ENCODE measurements at places on chromosomes 7 and 10.

DNA sequence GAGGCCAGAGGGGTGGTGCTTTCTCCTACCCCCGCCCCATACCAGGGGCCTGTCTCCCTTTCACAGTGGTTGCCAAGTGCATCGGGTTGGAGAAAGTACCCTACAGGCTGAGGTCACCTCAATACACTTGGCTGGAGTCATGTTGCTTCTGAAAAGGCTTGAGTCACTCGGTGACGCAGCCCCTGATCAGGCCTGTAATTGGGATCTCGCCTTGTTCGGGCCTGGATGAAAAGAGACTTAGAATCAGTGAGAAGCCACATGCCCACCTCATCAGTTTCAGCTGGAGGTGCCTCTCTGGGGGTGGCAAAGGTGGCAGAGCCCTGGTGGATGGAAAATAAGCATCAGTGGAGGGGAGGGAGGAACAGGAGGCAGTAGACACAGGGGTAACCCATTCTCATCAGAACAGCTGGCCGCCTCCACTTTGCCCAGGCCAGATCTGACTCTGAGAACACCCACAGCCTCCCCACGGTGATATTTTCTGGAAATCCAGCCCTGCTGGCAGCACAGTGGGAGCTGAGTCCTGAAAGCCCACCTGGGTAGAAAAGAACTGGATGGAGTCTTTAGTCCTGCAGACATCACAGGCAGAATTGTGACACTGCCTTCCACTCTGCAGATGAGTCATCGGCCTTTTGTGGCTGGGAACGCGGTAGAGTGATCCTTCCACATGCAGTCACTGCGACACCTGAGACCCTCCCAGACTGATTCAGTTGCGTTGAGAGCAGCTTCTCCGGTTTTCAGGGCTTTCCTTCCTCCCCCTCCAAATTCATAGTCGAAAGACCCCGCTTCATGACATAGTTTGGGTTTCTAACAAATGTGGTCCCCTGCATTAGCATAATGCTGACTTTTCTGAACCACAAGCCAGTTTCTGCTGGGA lies 108.0 kb downstream of the GRK5 start:
- no peak for DNase-seq

GRCh38 chr10:9381733-9382532 lies 1327.4 kb downstream of the GATA3 start:
- no peak for DNase-seq

DNA sequence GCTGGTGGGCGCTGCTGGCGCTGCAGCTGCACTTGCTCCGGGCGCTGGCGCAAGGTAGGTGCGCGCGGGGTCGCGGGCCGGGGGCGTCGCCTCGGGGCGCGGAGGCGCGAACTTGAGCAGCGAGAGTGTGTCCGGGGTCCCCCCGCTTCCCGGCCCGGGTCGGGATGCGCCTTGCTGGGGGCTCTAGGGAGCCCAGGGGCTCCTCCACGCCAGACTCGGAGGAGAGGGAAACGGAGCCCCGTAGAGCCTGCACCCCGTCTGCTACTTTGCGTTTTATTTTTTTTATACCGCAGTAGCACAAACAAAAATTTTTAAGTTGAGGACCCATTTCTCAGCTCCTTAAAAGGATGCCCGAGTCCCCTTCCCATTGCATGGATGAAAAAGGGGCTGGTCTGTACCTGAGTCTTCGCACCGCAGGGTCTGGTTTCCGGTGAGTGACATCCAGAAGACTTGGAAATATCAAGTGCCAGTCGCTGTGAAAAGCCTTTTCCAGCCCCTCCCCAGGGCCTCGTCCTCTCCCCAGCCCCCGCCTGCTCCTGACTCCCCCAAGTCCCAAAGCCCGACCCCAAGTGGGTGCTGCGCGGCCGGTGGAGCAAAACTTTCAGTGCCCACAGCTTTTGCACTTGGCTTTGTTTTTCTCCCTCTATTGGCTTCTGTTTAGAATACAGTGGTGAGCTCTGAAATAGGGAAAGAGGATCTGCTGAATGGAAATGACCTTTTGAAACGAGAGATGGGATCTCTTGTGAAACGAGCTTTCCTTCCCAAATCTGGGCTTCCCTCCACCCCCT lies 973 bp downstream of the SDK1 start:
- DNase-seq, result no peak

- no peak for DNase-seq
These were observed 259.4 kb upstream of the CELF2 start for GRCh38 chr10:10758306-10758705.

DNA sequence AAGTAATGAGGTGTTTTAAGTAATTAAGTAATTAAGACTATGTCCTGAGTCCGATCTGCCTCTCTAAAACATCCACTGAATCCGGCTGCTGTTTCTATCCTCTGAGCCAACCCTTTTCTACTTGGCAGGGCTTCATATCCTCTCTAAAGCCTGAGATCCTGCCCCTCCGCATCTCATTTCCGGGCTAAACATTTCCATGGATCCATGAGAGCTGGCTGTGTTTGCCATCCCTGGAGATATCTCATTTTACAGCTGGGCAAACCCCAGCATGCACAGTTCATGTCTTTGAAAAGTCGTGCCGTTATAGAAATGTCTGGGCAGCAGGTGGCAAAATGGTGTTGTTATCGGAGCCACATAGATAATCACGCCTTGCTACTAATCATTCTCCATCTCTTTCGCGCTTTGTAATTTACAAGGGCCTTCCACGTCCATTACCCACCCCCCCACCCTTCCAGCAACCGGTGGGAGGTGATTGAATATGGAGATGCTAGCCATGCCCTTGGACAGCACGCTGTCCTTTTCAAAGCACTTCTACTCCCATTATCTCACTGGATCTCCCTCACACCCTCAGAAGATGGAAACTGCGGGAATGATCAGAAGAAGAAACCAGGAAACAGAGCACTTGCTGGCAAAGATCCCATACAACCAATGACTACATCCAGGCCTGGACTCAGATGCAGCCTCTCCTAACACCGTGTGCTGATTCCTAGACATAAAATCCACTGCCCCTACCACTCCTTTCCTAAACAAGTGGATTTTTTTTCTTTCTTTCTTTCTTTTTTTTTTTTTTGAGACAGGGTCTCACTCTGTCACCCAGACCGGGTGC lies 1189.2 kb downstream of the TYW1 start:
- DNase-seq, result no peak

DNA sequence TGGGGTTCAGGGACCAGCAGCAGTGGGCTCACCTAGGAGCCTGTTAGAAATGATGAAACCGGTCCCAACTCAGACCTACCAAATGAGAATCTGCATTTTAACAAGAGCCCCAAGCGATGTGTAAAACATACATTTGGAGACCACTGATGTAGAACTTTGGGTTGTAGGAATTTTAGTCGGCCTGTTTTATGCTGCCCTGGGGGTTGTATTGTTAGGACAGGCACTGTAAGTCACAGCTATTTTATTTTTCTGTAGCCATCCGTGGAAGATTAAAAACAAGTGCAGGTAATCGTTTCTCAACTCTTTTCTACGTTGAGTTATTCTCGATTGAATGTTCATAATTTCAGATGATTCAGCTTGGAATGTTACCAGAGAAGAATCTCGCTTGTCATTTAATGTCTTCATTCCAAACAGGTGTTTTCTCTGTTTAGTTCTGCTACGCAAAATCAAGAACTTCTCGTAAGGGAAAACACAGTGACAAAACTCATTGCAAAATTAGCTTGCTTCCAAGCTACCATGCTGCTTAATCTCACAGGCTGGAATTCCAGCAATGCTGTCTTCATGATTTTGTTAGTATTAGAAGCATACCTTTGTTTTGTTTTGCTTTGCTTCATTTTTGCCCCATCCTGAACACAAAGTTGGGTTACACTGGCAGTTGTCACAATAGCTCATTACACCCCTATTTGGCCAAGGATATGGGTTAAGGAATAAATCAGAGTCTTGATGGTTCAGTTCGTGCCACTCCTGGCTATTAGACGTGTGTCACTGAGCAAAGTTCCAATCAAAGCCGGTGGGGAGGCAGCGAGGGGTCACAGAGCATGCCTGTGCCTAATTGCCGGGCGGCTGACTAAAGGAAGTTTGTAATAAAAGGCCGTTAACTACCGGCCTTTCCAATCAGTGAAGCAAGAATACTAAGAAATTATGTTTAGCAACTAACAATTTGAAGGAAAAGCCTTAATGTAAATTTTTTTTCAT lies 676.9 kb downstream of the GATA3 start:
- no peak for DNase-seq

DNA sequence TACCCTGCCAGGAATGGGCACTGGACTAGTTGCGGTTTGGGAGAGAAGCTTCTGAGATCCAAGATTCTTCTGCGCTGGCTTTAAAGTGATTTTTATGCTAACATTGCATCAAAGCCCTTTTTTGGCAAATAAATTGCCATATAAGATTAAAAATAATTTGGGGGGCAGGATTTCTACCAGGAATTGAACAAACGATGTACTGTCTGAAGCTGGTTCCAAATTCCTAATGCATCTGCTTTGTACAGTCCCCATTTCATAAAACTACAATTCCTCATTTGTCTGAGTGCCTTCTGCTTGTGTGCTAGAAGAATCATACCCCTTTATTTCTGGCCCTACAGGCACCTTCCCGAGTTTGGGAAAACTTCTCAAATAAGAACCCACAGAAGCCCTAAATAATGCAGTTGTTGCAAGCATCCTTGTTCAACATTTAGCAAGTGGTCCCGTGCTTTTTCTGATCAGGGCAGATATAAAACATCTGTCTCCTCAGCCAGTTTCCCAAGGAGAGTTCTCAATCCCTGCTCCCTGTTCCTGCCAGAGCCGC lies 349.7 kb downstream of the PTEN start:
- no peak for DNase-seq

- no peak for DNase-seq
These were observed 923.4 kb upstream of the AUTS2 start for GRCh38 chr7:68674826-68675225.

GRCh38 chr7:13416071-13416470 lies 573.4 kb downstream of the ETV1 start:
- no peak for DNase-seq

- no peak for DNase-seq
These were observed 555.9 kb upstream of the DPP6 start for GRCh38 chr7:153496257-153496656.

GRCh38 chr10:70135046-70135445 lies 2.4 kb upstream of the AIFM2 start:
- DNase-seq, result no peak

DNA sequence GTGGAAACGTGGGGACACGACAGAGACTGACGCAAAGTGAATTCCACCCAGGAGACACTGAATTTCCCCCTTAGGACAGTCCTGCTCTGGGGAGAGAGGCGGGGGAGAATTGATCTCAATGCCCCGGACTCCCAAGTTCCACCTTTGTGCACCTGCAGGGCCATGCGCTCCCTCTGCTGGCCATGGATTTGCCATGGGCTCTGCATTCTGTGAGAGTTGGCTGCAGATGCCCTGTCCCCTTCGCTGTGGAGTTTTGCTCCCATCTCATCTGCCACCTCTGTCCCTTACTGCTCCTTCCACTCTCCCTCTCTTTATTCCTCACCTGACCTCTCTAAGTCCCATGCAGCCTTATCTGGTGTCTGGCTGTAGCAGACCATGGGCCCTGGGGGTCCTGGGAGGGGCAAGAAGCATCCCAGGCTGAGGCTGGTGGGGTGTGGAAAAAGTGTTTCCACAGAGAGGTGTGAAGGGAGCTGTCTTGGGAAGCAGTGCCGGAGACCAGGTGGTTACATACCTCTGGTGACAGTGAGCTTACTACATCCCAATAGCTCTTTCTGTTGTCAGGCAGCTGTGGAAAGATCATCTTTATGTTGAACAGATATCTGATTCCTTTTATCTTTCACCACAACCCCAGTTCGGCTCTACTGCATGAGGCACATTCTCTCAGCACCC lies 14.3 kb downstream of the GHRHR start:
- no peak for DNase-seq

DNA sequence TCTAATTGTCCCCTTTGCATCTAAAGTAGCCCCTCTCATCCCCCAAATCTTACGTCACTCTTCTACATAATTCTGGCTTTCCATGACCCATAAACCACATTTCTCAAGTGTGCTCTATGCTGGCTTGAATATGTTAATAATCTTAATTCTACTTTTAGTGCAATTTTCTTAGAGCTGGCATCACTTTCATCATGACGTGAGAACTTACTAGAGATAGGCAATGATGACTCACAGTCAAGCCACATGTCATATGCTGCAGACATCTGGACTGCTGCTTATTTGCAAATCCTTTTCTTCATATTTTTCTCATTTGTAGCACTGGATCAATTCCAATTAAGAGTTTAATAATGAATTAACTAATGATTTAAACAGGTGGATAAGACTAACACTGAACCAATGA lies 260.7 kb upstream of the PRKCQ start:
- DNase-seq, result no peak

DNA sequence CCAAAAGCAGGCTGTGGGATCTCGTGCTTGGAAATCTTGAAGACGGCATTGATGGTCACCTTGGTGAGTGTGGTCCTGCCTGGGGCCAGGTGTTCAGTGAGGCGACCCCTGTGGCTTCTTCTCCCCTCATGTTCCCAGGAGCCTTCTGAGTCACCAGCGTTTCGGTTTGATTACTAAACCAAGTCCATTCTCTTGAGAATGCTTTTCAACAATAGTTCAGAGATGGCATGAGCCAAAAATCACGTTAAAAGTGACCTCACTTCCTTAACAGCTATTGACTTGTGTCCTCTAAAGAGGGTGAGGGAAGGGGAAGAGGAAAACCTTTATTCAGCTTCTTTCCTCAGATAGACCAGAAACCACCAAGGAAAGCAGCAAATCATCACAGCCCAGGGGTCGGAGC lies 315.2 kb downstream of the GATA3 start:
- DNase-seq, result no peak

- DNase-seq, result no peak
These were observed 92.1 kb downstream of the PPP1R3C start for GRCh38 chr10:91540733-91541132.

DNA sequence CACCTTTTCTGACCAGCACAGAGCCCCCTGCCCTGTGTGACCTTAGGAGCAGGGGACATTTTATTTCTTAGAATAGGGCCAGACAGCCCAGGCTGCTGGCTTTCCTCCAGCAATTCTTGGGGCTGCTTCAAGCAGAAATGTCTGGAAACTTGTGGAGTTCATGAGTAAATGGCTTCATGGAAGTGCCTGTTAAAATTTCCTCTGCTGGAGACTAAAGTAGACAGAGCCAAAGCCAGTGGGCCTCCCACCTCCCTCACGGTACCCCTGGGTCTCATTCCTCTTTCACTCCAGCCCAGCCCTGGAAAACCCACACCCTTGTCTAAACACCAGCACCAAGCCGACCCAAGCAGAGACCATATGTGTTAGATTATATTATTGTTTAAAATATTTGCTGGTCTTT lies 505.5 kb upstream of the ZMIZ1 start:
- no peak for DNase-seq

- DNase-seq, result no peak
These were observed 7.1 kb upstream of the AMZ1 start for GRCh38 chr7:2680792-2681490.

GRCh38 chr10:58826694-58827093 lies 314.0 kb downstream of the BICC1 start:
- no peak for DNase-seq

DNA sequence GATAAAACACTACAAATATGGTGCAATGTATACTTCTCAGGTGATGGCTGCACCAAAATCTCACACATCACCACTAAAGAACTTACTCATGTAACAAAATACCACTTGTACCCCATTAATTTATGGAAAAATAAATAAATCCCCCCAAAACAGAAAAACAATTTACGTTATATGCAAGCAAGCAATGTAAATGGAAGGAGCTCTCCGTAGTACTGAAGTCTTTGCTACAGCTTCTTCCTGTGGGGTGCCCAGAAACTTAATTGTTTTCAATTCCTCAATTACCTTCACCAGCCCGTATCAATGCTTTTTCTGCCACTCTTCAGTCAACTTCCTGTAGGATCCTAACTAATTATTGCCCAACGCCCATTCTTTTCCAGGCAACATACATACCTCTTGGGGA lies 138.1 kb downstream of the RELN start:
- DNase-seq, result no peak
